Hindlimb muscle (tissue), 1 donor: ENCODE measurements at places on chromosomes 1 and 21. TPM values are rescaled to one million over a fixed set of nuclear protein-coding genes. Genes with fewer than 3 reads are reported as not detected.

Gene DSCAM
- 2.0 TPM for polyA plus RNA-seq

DNA sequence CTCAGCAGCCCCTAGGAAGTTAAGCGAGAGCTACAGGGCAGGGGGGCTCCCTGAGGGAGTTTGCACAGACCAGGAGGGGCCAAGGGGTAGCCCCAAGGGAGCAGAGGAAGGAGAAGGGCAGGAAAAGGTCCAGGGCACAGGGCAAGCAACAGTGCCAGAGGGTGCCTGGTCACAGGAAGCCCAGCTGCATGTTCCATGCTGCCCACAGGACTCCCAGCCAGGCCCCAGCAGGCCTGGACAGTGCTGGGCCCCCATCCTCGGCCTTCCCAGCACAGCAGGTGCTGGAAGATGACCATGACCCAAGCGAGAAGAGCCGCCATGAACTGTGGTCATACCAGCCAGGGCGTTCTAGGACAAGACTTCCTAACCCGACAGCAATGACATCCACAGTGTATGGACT is 11.0 kb downstream of the KLHL21 start:
- no peak for DNase-seq

GRCh38 chr1:186609183-186609582 is 71.0 kb downstream of the PTGS2 start:
- DNase-seq = no peak

GRCh38 chr1:98688110-98688739 is 26.7 kb downstream of the SNX7 start:
- DNase-seq = no peak

DNA sequence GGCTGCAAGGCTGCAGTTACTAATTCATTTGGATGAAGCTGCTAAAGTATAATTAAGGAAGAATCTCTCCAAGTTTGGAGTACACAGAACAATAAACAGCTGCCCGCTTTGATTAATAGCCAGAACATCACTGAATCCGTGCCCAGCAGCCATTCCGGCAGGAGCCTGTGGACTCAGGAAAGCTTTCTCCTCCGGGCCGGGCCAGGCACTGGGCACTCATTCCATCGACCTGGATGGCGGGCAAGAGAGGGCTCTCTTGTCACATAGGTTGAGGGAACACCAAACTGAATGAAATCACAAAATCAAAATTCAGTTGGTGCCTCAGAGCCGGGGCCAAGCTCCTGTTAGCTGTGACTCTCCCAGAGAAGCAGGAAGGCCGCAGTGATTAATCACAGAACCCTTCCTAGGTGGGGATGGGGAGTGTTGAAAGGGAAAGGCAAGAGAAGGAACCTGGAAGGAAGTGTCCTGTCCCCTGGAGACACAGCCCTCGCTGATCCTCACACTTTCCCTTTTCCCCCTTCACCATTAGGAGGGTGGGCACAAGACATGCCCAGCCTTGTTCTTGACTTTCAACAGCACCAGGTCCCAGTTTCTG is 306.7 kb downstream of the NPHP4 start:
- no peak for DNase-seq

- DNase-seq = no peak
These were observed 100.1 kb upstream of the JUN start for GRCh38 chr1:58883888-58884482.

- no peak for DNase-seq
These were observed 199.9 kb downstream of the LYPLAL1 start for GRCh38 chr1:219373616-219373935.

- no peak for DNase-seq
These were observed 77.2 kb upstream of the CTTNBP2NL start for GRCh38 chr1:112318698-112319370.

- no peak for DNase-seq
These were observed 2.0 kb downstream of the KCNA3 start for GRCh38 chr1:110672753-110673108.

GRCh38 chr1:175409938-175410337 is 217.4 kb upstream of the KIAA0040 start:
- DNase-seq = no peak

DNA sequence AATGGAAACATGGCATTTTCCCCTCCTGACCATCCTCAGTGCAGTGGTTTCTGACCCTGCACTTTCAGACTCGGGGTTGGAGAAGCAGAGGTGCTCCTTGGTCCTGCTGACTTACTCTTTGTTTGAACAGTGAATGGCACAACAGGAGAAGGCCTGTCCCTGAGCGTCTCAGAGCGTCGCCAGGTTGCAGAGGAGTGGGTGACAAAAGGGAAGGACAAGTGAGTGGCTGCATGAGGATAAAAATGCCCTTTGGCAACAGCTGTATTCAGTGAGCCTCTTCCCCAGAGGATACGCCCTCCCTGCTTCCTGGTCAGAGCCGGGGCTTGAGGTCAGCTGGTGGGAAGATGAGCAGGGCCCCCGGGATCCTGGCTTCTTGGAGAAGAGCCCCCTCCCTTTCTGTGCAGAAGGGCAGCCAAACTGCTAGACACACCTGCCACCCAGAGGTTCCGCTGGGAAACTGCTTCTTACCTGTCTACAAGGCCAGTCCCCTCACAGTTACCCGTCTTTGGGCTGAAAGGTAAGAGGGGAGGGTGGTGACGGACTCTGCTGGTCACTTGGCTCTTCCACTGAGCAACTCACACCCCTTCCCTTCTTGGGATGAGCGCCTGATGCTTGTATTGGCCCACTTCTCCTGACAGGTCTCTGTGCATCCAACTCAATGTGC is 16.6 kb downstream of the NPL start:
- no peak for DNase-seq

Gene AMPD1
- polyA plus RNA-seq = 142 TPM

DNA sequence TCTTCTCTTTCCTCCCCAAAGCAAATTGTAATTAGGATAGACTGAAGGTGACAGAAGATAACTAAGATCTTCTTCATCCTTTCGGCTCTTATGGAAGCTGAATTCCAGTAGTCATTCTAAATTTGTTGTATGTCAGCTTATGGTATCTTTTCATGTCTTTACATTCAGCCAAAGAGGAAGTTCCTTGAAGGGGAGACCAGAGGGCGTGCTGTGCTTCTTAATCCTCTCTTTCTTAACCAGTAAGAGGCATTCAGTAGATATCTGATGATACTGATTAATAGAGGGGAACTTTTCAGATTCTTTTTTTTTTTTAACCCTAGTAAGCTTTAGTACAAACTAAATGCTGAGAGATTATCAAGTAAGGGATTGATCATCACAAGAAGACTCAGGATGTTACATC is 102.3 kb downstream of the OSBPL9 start:
- no peak for DNase-seq

Gene NKAIN1
- 1.8 TPM for polyA plus RNA-seq

- DNase-seq = no peak
These were observed 659.3 kb downstream of the USP25 start for GRCh38 chr21:16388911-16389560.

Gene FCRL3
- not detected for polyA plus RNA-seq

Gene FCRL5
- not detected for polyA plus RNA-seq

- DNase-seq = peak; percentile 83
These were observed 96.9 kb downstream of the PAPPA2 start for GRCh38 chr1:176559878-176560277.

Gene LYPD8
- not detected for polyA plus RNA-seq

GRCh38 chr1:226640321-226641136 is 92.0 kb downstream of the STUM start:
- no peak for DNase-seq

Gene KRTAP12-2
- not detected for polyA plus RNA-seq

DNA sequence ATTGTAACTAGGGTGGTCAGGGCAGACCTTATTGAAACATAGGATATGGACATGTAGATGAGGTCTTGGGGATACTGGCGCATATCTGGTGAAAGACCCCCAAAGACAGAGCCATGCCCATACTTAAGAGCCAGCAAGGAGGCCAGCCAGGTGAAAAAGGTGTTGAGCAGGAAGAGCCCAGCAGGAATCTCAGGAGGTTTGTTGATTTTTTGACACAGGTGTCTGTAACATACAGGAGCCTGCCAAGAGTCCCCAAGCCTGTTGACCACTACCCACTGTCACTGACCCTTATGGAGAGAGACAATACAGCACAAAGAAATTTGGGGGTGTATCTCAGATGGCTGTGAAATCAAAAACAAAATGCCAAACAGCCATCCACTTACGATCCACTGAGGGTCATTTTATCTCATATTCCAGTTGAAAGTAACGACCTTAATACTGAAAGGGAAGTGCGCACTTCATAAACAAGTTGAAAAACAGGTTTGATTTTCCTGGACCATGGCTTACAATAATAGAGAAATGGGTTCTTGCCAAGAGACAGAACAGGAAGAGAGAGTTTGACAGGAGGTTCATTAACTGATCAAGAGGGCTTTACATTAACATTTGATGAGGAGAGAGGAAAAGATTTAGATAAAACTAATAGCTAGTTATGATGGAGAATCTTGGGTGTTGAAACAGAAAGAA is 163.6 kb downstream of the GLUL start:
- DNase-seq = no peak

DNA sequence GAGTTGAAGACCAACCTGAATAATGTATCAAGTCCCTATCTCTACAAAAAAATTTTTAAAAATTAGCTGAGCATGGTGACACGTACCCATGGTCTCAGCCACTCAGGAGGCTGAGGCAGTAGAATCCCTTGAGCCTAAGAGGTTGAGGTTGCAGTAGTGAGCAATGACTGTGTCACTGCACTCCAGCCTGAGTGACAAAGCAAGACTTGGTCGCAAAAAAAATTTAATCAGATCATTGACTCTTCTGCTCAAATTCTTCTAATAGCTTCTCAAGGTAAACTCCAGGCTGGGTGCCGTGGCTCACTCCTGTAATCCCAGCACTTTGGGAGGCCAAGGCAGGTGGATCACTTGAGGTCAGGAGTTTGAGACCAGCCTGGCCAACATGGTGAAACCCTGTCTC is 85.9 kb upstream of the PUM1 start:
- DNase-seq = no peak

Gene FCRLB
- polyA plus RNA-seq = 0.49 TPM

- DNase-seq = peak; percentile 10
These were observed at the start of gene PTPN22 for GRCh38 chr1:113871597-113872113. TSS of gene PTPN22 (minus strand) at chr1:113871712.

- no peak for DNase-seq
These were observed 357.8 kb upstream of the SGIP1 start for GRCh38 chr1:66176012-66176715.

Gene DDAH1
- 50.0 TPM for polyA plus RNA-seq

GRCh38 chr21:33075128-33075527 is 5.2 kb downstream of the OLIG1 start:
- DNase-seq = no peak

DNA sequence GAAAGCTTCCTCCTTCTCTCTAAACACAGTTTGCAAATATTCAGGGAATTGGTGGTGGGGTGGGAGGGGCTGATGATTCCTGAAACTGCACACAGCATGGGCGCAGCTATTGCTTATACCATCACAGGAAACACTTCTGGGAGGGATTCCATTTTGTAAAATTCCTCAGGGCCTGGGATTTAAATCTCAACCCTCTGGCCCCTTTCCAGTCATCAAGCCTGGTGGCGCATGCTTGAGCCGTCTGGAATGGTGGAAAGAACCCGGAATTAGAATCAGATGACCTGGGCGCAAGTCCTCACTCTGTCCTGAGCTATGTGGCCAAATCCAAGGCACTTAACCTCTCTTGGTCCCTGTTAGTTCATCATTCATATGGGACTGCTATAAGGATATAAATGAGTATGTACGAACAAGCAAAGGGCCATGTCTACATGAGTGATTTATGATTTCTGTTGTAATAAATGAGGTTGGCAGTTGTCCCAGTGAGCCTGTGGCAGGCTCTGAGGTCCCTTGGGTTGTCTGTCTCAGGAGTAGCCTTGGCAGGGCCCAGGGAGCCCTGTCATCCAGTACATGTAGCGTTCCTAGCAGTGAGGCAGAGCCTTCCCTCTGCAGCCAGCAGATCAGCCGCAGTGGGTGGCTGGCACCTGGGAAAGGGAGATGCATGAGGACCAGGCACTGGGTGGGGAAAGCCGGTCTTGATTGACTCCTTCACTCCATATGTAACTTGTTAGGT is 72.0 kb downstream of the MAN1C1 start:
- no peak for DNase-seq

- DNase-seq = peak; percentile 29
These were observed 211.5 kb downstream of the TRABD2B start for GRCh38 chr1:47785561-47786271.

Gene NR0B2
- polyA plus RNA-seq = not detected

DNA sequence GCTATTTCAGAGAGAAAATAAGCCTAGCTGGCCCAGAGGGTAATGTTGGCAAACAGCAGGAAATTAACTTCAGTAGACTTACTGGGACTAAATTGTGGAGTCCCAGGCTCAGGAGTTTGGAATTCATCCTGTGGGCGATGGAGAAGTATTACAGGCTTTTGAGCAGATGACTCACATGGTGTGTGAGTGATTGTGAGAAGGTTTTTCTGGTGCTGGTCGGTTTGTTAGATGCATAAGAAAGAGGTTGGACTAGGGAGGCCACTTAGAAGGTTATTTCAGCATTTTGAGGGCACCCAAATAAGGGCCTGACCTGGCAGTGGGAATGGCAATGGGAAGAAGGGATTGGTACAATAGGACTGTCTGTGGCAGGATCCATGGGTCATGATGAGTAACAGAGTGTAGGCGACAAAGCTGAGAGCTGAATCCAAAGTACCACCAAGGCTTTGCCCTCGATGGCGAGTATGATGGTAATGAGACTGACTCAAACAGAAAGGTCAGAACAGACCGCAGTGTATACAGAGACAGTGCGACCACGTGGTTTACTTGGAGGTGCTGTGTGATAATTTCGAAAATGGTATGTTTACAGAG is 69.2 kb upstream of the KIF26B start:
- DNase-seq = no peak

DNA sequence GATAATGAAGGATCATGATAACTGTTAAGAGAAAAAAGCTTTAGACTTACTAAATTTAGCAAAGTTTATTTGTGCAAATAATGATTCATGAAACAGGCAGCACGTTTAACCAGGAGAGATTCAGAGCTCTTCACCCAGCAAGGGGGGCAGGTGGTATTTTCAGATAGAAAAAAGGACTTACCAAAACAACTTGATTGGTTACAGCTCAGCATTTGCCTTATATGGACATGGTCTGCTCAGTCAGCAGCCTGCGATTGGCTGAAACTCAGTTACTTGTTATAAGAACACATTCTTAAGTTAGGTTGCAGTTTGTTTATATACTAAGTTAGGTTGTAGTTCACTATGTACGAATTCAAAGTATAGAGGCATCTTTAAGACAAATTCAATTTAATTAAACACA is 165.6 kb downstream of the DUSP10 start:
- DNase-seq = no peak

GRCh38 chr1:36269408-36269838 is 36.7 kb upstream of the SH3D21 start:
- no peak for DNase-seq

DNA sequence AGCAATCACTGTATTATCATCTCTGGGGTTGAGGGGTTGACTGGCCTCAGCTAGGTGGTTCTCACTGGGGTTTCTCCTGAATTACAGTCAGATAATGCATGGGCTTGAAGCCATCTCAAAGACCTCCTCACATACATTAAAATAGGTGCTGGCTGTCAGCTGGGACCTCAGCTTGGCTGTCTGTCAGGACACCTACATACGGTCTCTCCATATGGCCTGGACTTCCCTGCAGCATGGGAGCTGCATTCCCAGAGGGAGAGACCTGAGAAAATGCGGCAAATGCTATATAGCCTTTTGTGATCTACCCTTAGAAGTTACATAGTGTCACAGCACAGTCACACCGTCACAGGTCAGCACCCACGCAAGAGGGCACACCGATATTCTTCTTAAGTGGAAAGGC is 93.6 kb downstream of the TSEN15 start:
- no peak for DNase-seq

Gene FNDC5
- 209 TPM for polyA plus RNA-seq

Gene VCAM1
- 14.8 TPM for polyA plus RNA-seq

- DNase-seq = no peak
These were observed 5.0 kb upstream of the KIAA0040 start for GRCh38 chr1:175197531-175197930.

Gene DNALI1
- polyA plus RNA-seq = 9.7 TPM

Gene CLDN17
- not detected for polyA plus RNA-seq

- no peak for DNase-seq
These were observed 28.3 kb upstream of the ACOT11 start for GRCh38 chr1:54519709-54520108.
